ENCODE measurements at places on chromosomes 7 and 10.

DNA sequence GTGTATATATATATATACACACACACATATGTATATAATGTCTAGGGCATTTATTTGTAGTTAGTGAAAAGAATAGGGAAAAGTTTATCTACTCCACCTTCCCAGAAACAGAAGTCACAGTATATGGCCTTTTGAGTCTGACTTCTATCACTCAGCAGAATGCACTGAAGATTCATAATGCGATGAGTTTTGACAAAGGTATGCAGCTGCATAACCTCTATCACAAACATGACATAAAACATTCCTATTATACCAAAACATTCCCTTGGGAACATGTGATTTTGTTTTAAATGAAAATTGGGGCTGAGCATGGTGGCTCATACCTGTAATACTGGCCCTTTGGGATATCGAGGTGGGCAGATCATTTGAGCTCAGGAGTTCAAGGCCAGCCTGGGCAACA lies 137.3 kb upstream of the EEPD1 start:
- peaks cover 16% of the 10 kb centered on the region for H3K27me3 ChIP-seq
- no peaks in the 10 kb centered on the region for H3K4me1 ChIP-seq
- peaks cover 4% of the 10 kb centered on the region for H3K36me3 ChIP-seq
- no peak overlapping the region for H3K4me3 ChIP-seq
- no peak overlapping the region for H3K27ac ChIP-seq
- no peak for DNase-seq

DNA sequence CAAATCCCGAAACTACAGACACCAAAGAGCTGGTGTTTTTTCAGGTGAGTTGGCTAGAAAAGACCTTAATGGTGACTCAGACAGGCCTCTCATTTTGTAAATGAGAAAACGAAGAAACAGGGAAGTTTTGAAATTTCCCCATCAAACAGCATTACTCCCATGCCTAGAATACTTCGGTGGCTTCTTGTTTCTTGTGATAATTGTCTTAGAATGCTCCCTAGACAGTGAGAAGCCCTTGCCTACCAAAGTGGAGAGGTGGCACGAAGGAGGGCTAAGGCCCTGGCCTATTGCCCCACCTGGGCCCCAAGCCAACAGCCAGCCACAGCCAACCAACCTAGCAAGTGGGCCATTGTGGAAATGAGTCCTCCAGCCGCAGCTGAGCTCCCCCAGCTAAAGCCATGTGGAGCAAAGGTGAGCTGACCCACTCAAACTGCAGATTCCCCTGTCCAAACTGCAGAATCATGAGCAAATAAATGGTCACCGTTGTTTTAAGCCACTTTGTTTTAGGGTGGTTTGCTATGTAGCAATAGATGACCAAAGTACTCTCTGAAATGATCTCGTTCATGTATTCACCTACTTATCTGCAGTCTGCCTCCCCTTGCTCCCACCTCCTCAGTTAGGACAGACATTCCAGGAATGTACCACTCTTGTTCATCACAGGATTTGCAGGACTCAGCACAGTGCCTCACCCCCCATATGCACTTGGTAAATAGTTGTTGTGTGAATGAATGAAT lies 97.7 kb upstream of the FGFR2 start:
- H3K36me3 ChIP-seq: no peaks in the 10 kb centered on the region
- H3K27me3 ChIP-seq: peaks cover 24% of the 10 kb centered on the region
- H3K4me3 ChIP-seq: no peak overlapping the region
- H3K4me1 ChIP-seq: no peaks in the 10 kb centered on the region

GRCh38 chr10:86085686-86086085 lies 280.9 kb downstream of the GRID1 start:
- no peak for DNase-seq
- H3K27ac ChIP-seq: no peak overlapping the region
- no peak overlapping the region for H3K4me3 ChIP-seq
- no peaks in the 10 kb centered on the region for H3K36me3 ChIP-seq
- H3K27me3 ChIP-seq: peaks cover 40% of the 10 kb centered on the region

- H3K27me3 ChIP-seq: peaks cover 36% of the 10 kb centered on the region
- peaks cover 6% of the 10 kb centered on the region for H3K36me3 ChIP-seq
- peaks cover 6% of the 10 kb centered on the region for H3K4me1 ChIP-seq
- no peak overlapping the region for H3K4me3 ChIP-seq
- no peak for DNase-seq
Observed at GRCh38 chr7:2493205-2494164, 17.3 kb upstream of the GRIFIN start.

GRCh38 chr7:27128034-27128433 lies 2.5 kb downstream of the HOXA4 start:
- no peaks in the 10 kb centered on the region for H3K4me1 ChIP-seq
- no peak for DNase-seq
- H3K27ac ChIP-seq: no peak overlapping the region

- H3K4me1 ChIP-seq: no peaks in the 10 kb centered on the region
- DNase-seq: no peak
- H3K4me3 ChIP-seq: no peak overlapping the region
- H3K36me3 ChIP-seq: no peaks in the 10 kb centered on the region
- H3K27ac ChIP-seq: no peak overlapping the region
Observed at GRCh38 chr10:109773288-109774120, 149.8 kb downstream of the XPNPEP1 start.

GRCh38 chr10:73647211-73647874 lies 6.1 kb upstream of the MYOZ1 start:
- DNase-seq: no peak
- no peaks in the 10 kb centered on the region for H3K4me1 ChIP-seq
- H3K4me3 ChIP-seq: peak overlapping the region; percentile 46
- H3K27me3 ChIP-seq: peaks cover 29% of the 10 kb centered on the region
- H3K27ac ChIP-seq: no peak overlapping the region

GRCh38 chr7:32579776-32580175 lies 84.5 kb downstream of the AVL9 start:
- H3K4me1 ChIP-seq: no peaks in the 10 kb centered on the region
- no peak overlapping the region for H3K4me3 ChIP-seq
- H3K27me3 ChIP-seq: no peaks in the 10 kb centered on the region
- H3K27ac ChIP-seq: no peak overlapping the region
- no peak for DNase-seq
- peaks cover 77% of the 10 kb centered on the region for H3K36me3 ChIP-seq

DNA sequence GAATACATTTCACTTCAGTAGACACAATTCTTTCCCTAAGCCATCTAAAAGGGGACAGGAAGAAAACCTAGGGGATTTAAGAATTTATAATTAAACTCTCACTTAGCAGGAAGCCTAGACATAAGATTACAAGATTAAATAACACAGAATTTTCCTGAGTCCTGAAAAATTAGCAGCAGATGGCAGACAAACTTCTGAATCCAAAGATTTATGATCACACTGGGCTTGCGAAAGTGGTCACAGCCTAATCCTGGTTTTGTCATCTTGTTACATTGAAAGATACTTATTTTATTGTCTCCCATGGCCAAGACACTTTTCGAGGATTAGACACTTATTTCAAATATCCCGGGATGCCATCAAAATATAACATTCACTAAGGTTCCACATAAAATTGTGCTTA lies 2.9 kb downstream of the ERLIN1 start:
- H3K36me3 ChIP-seq: peaks cover 39% of the 10 kb centered on the region
- H3K4me3 ChIP-seq: no peak overlapping the region
- no peak for DNase-seq
- peaks cover 55% of the 10 kb centered on the region for H3K4me1 ChIP-seq
- H3K27me3 ChIP-seq: no peaks in the 10 kb centered on the region

DNA sequence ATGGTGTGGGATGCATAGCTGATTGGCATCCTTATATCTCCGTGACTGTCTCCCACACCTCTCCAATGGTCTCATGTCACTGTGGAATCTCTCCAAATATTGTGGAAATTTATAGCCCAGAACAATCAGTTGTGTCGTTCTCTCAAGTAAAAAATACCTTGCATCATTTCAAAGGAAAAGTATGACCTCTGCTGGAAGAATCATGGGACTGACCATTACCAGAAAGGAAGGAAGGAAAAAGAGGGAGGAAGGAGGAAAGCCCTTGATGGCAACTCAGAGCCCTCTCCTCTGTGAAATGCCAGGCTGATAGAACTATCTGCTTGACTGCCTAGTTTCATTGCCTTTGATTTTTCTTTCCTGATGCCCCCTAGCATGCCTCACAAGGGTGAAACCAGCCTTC lies 76.3 kb downstream of the FOXI2 start:
- H3K4me3 ChIP-seq: no peak overlapping the region
- no peaks in the 10 kb centered on the region for H3K4me1 ChIP-seq
- no peaks in the 10 kb centered on the region for H3K36me3 ChIP-seq
- no peak for DNase-seq

- H3K4me1 ChIP-seq: no peaks in the 10 kb centered on the region
- peaks cover 2% of the 10 kb centered on the region for H3K36me3 ChIP-seq
- H3K4me3 ChIP-seq: no peak overlapping the region
- H3K27me3 ChIP-seq: peaks cover 5% of the 10 kb centered on the region
- no peak overlapping the region for H3K27ac ChIP-seq
Observed at GRCh38 chr7:154744256-154744860, 258.6 kb downstream of the PAXIP1 start.

GRCh38 chr7:104978460-104978859 lies 35.5 kb upstream of the KMT2E start:
- no peak overlapping the region for H3K27ac ChIP-seq
- no peak overlapping the region for H3K4me3 ChIP-seq
- peaks cover 2% of the 10 kb centered on the region for H3K36me3 ChIP-seq

DNA sequence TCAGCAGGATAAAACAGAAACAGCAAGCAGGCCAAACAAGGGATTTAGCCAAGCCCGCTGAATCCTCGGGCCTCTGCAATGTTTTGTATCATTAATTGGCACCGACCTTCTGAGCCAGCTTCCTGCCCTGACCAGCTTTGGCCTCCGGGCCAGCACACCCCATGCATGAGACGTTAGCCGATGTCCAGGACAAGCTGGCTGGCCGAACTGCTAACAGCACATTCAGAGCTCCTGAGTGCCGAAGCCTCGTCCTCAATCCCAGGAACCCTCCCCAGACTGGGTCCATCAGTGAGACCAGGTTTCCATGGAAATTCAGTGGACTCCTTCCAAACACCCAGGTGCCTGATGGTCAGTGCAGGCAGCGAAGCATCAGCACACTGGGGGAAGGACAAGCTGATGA lies 134.3 kb upstream of the PFKP start:
- H3K4me3 ChIP-seq: no peak overlapping the region
- H3K36me3 ChIP-seq: peaks cover 3% of the 10 kb centered on the region
- H3K4me1 ChIP-seq: peaks cover 3% of the 10 kb centered on the region
- no peak overlapping the region for H3K27ac ChIP-seq

GRCh38 chr7:43815373-43815772 lies 53.9 kb downstream of the MRPS24 start:
- DNase-seq: no peak
- H3K4me3 ChIP-seq: no peak overlapping the region
- H3K27ac ChIP-seq: no peak overlapping the region
- H3K27me3 ChIP-seq: peaks cover 36% of the 10 kb centered on the region
- no peaks in the 10 kb centered on the region for H3K4me1 ChIP-seq
- H3K36me3 ChIP-seq: no peaks in the 10 kb centered on the region

- peaks cover 33% of the 10 kb centered on the region for H3K27me3 ChIP-seq
- H3K4me3 ChIP-seq: no peak overlapping the region
- H3K4me1 ChIP-seq: peaks cover 5% of the 10 kb centered on the region
- DNase-seq: no peak
- H3K36me3 ChIP-seq: no peaks in the 10 kb centered on the region
Observed at GRCh38 chr10:5041471-5042023, 37.9 kb upstream of the AKR1C2 start.

GRCh38 chr10:30774261-30774660 lies 144.7 kb upstream of the LYZL2 start:
- no peak for DNase-seq
- H3K4me3 ChIP-seq: no peak overlapping the region
- H3K36me3 ChIP-seq: no peaks in the 10 kb centered on the region
- H3K27ac ChIP-seq: no peak overlapping the region

- H3K27me3 ChIP-seq: no peaks in the 10 kb centered on the region
- H3K36me3 ChIP-seq: peaks cover 17% of the 10 kb centered on the region
- H3K4me1 ChIP-seq: peaks cover 66% of the 10 kb centered on the region
- H3K27ac ChIP-seq: peak overlapping the region; percentile 94
- DNase-seq: no peak
- H3K4me3 ChIP-seq: peak overlapping the region; percentile 51
Observed at GRCh38 chr10:33136781-33137180, 178.8 kb upstream of the ITGB1 start.

GRCh38 chr7:119900996-119901672 lies 371.8 kb upstream of the KCND2 start:
- no peak overlapping the region for H3K4me3 ChIP-seq
- no peak for DNase-seq
- H3K27me3 ChIP-seq: no peaks in the 10 kb centered on the region
- H3K27ac ChIP-seq: no peak overlapping the region
- H3K4me1 ChIP-seq: no peaks in the 10 kb centered on the region

- H3K27me3 ChIP-seq: no peaks in the 10 kb centered on the region
- peak overlapping the region; percentile 72 for H3K27ac ChIP-seq
- no peak overlapping the region for H3K4me3 ChIP-seq
- H3K4me1 ChIP-seq: peaks cover 52% of the 10 kb centered on the region
Observed at GRCh38 chr7:21358648-21359047, 69.2 kb upstream of the SP4 start.

DNA sequence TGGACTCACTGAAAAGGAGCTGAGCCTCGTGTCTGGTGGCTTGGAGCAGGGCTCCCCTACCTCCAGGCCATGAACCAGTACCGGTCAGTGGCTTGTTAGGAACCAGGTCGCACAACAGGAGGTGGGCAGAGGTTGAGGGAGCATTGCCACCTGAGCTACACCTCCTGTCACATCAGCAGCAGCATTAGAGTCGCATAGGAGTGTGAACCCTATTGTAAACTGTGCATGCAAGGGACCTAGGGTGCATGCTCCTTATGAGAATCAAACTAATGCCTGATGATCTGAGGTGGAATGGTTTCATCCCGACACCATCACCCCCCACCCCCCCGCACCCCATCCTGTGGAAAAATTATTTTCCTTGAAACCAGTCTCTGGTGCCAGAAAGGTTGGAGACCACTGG lies 50.4 kb downstream of the TSPAN15 start:
- no peak overlapping the region for H3K4me3 ChIP-seq
- H3K27ac ChIP-seq: no peak overlapping the region
- DNase-seq: no peak
- peaks cover 14% of the 10 kb centered on the region for H3K27me3 ChIP-seq
- H3K36me3 ChIP-seq: peaks cover 3% of the 10 kb centered on the region
- H3K4me1 ChIP-seq: peaks cover 13% of the 10 kb centered on the region

DNA sequence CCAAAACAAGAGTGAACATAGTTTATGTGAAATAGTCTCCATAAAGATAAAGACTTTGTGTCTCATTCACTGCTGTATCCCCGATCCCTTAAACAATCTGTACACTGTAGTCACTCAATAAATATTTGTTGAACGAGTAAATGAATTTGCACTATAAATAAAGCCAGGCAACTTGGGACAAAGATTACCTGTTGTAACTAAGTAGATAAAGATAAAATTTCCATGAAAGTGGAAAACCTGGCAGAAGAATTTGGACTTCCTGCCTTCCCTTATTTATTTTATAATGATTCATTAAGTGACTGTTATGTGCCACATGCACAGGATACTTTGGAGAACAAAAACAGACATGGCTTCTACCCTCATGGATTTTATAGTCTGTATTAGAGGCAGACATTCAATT lies 277.7 kb upstream of the KAT6B start:
- DNase-seq: no peak
- H3K4me1 ChIP-seq: peaks cover 4% of the 10 kb centered on the region
- no peaks in the 10 kb centered on the region for H3K36me3 ChIP-seq
